CD4-positive, alpha-beta memory T cell (primary cell): ENCODE measurements at places on chromosomes 2 and 18. TPM values are rescaled to one million over a fixed set of nuclear protein-coding genes. Genes with fewer than 3 reads are reported as not detected.
A peak's percentile ranks its signal among the peaks of the same experiment; 100 is the strongest.

DNA sequence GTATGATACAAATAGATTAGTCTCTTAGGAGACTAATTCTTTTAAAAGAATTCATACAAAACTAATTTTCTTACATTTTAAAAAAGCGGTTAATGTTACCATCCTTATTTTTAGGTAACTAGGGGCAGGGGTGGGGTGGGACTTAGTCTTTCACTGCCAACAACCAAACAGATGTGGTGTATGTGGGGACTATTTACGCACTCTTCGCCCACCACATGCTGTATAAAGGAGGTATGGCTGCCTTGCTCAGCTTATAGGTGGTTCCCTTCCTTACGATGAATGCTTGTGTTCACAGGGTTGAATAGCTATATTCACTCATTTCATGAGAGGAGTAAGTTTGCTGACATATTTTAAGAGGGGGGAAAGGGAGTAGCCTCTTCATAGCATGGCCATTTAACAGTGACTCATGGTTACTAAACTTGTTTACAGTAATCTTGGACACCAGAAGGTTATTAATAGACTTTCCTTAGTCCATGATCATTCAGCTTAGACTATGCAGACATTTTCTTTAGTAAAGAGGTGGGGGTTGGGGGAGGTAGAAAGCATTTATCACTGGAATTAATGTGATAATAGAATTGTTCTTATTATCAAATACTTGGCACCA lies 61.8 kb downstream of the CAB39 start:
- DNase-seq, result no peak
- H3K27me3 ChIP-seq, result no peaks in the 10 kb centered on the region
- H3K4me1 ChIP-seq, result peaks cover 93% of the 10 kb centered on the region
- no peak overlapping the region for H3K27ac ChIP-seq
- H3K4me3 ChIP-seq, result no peak overlapping the region

The ZNF804A gene
- total RNA-seq, result 0.06 TPM

GRCh38 chr18:5198311-5198710 lies 1.3 kb upstream of the AKAIN1 start:
- DNase-seq, result no peak
- peaks cover 37% of the 10 kb centered on the region for H3K27me3 ChIP-seq
- no peak overlapping the region for H3K4me3 ChIP-seq
- H3K27ac ChIP-seq, result no peak overlapping the region
- no peaks in the 10 kb centered on the region for H3K36me3 ChIP-seq

- no peak for DNase-seq
- no peaks in the 10 kb centered on the region for H3K36me3 ChIP-seq
- no peak overlapping the region for H3K4me3 ChIP-seq
- H3K27ac ChIP-seq, result no peak overlapping the region
Measured at GRCh38 chr2:173229086-173229485, 125.6 kb upstream of the CDCA7 start.

GRCh38 chr2:178275600-178275999 lies 81.3 kb downstream of the OSBPL6 start:
- no peaks in the 10 kb centered on the region for H3K36me3 ChIP-seq
- no peaks in the 10 kb centered on the region for H3K4me1 ChIP-seq

The DCC gene
- total RNA-seq, result not detected

- H3K27me3 ChIP-seq, result no peaks in the 10 kb centered on the region
- no peak overlapping the region for H3K4me3 ChIP-seq
- H3K4me1 ChIP-seq, result no peaks in the 10 kb centered on the region
- H3K27ac ChIP-seq, result no peak overlapping the region
- no peaks in the 10 kb centered on the region for H3K36me3 ChIP-seq
Measured at GRCh38 chr2:88707003-88707402, 15.5 kb downstream of the RPIA start.

The DPYSL5 gene
- not detected for total RNA-seq

The DARS1 gene
- total RNA-seq, result 84.9 TPM

DNA sequence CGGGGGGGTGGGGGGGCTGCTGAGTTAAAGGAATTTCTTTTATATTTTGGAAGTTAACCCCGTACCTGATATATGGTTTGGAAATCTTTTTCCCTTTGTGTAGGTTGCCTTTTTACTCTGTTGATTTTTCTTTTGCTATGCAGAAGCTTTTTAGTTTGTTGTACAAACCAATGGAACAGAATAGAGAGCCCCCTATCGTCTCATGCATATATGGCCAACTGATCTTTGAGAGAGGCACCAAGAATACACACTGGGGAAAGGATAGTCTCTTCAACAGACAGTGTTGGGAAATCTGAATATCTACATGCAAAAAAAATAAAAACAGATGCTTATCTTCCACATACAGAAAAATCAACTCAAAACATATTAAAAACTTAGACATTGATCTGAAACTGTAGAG lies 647.8 kb upstream of the KLHL29 start:
- H3K4me3 ChIP-seq, result no peak overlapping the region
- H3K36me3 ChIP-seq, result no peaks in the 10 kb centered on the region
- H3K27ac ChIP-seq, result no peak overlapping the region
- no peak for DNase-seq
- no peaks in the 10 kb centered on the region for H3K4me1 ChIP-seq

DNA sequence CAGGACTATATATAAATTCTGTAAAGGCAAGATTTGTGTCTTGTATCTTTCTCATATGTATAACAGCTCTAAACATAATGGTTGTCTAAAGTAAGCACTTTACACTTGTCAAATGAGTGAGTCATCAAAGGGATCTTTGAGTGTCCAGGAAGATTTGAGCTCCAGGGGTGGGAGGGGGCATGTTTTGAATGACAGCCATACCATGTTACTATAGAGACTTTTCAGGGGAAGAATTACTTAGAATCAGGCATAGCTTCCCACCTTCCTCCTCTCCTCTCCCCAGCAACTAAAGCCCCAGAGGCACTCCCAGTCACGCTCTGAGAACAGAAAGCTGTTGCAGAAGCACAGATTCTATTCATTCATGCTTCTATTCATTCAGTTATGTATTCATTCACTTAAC lies 65.8 kb upstream of the ALK start:
- no peak overlapping the region for H3K27ac ChIP-seq
- H3K4me1 ChIP-seq, result no peaks in the 10 kb centered on the region
- DNase-seq, result no peak
- H3K4me3 ChIP-seq, result no peak overlapping the region
- no peaks in the 10 kb centered on the region for H3K36me3 ChIP-seq

DNA sequence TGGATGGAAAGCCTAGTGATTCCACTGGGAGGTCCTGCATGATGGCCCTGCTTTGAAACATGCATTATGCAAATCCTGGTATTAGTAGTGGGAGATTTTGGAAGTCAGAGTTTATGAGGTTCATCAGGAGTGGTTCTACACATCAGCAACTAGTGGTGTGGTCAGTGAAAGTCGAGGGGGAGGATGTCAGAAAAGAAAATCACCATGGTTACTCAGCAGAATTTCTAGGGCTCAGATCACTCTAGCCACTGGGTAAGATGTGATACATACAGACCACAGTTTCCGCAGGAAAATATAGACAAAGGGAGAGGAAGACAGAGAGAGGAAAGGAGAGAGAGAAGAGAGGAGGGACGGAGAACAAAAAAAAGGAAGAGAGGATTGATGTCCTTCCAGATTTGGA lies 2100.7 kb upstream of the PIK3C3 start:
- H3K36me3 ChIP-seq, result no peaks in the 10 kb centered on the region
- no peaks in the 10 kb centered on the region for H3K27me3 ChIP-seq
- H3K27ac ChIP-seq, result no peak overlapping the region
- no peak for DNase-seq
- H3K4me3 ChIP-seq, result no peak overlapping the region

DNA sequence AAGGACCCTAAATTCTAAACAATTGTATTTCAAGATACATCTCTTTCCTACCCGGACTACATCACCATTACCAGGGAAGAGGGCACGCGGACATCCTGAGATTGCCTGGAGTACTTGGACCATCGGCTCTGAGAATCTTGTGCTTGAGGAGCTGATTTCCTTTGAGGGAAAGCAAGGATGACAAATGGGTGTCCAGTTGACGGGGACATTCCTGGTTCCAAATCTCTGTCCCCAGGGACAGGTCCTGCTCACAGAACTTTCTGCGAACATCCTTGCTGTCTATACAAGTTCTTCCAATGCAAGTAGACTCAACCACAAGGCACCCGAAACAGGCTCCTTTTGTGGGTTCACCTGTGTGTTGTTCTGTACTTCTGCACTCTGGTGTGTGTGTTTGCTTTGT lies 289.5 kb upstream of the MYT1L start:
- no peaks in the 10 kb centered on the region for H3K27me3 ChIP-seq
- H3K4me3 ChIP-seq, result no peak overlapping the region
- H3K4me1 ChIP-seq, result no peaks in the 10 kb centered on the region
- no peak for DNase-seq
- no peaks in the 10 kb centered on the region for H3K36me3 ChIP-seq

- no peaks in the 10 kb centered on the region for H3K36me3 ChIP-seq
- no peak for DNase-seq
- no peaks in the 10 kb centered on the region for H3K27me3 ChIP-seq
Measured at GRCh38 chr18:61413396-61413795, 80.2 kb downstream of the CDH20 start.

GRCh38 chr2:106551417-106552130 lies 64.4 kb downstream of the CD8B2 start:
- no peaks in the 10 kb centered on the region for H3K36me3 ChIP-seq
- no peak for DNase-seq
- H3K27ac ChIP-seq, result no peak overlapping the region
- no peaks in the 10 kb centered on the region for H3K27me3 ChIP-seq
- H3K4me3 ChIP-seq, result no peak overlapping the region

The NR4A2 gene
- 2.1 TPM for total RNA-seq

The NT5DC4 gene
- total RNA-seq, result not detected

The IL1F10 gene
- total RNA-seq, result not detected

- H3K27me3 ChIP-seq, result no peaks in the 10 kb centered on the region
- peak overlapping the region; percentile 87 for H3K27ac ChIP-seq
- DNase-seq, result peak; percentile 82
- peaks cover 74% of the 10 kb centered on the region for H3K4me1 ChIP-seq
- H3K36me3 ChIP-seq, result no peaks in the 10 kb centered on the region
- peak overlapping the region; percentile 17 for H3K4me3 ChIP-seq
Measured at GRCh38 chr18:79400591-79401381, 5.1 kb downstream of the NFATC1 start.

The DSG1 gene
- not detected for total RNA-seq

The HRH4 gene
- 1.6 TPM for total RNA-seq

DNA sequence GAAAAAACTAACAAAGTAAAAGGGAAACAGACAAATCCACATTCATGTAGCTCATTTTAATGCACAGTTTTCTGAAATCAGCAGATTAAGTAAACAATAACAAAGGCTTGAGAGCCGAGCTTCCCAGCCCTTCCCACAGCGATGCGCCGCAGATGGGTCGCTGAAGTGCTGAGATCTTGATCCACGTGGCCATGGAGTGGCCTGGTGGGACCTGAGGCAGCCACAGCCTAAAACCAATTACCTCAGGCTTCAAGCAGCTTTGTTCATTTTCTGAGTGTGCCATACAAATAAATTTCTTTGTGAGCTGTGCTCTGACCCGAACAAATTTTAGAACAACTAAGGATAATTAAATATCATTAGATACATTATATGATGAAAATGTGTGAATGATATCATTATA lies 25.6 kb upstream of the CYRIA start:
- no peak for DNase-seq
- H3K4me3 ChIP-seq, result no peak overlapping the region
- H3K27ac ChIP-seq, result no peak overlapping the region

GRCh38 chr2:43136011-43136799 lies 90.2 kb downstream of the ZFP36L2 start:
- no peak for DNase-seq
- H3K4me1 ChIP-seq, result peaks cover 100% of the 10 kb centered on the region
- H3K36me3 ChIP-seq, result no peaks in the 10 kb centered on the region

DNA sequence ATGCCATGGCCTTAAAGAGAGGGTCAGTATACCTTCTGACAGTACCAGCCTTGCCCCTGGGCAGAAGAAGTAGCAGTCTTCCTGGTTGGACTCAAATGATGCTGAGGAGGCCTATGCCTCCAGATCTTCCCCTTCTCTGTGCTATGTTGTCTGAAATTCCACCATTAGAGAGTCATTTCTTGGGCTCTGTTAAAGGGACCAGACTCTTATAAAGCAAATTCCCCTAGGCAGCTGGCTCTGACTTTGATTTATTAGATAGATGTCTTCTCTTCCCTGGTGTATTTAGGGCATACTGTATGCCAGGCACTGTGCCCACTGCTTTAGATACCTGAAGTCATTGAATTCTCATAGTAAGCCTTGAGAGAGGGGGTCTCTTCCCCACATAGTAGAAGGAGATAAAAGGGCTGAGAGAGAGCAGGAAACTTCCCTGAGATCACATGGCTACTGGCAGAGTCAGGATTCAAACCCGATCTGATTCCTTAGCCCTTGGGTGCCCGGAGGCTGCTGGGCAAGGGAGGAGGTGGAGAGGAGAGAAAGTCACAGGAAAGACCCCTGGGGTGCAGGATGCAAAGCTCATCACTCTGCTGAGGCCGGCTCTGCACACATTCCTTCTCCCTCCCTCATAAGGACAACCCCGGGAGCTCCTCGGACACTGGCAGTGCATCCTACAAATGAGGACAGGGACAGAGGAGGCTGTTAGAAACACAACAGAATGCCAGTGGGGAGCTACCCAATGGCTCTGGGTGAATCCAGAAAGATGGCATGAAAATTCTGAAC lies 23.0 kb downstream of the COPS9 start:
- H3K36me3 ChIP-seq, result no peaks in the 10 kb centered on the region
- H3K4me1 ChIP-seq, result no peaks in the 10 kb centered on the region
- no peak overlapping the region for H3K4me3 ChIP-seq
- peaks cover 5% of the 10 kb centered on the region for H3K27me3 ChIP-seq
